ENCODE measurements at places on chromosomes 7 and 10.

DNA sequence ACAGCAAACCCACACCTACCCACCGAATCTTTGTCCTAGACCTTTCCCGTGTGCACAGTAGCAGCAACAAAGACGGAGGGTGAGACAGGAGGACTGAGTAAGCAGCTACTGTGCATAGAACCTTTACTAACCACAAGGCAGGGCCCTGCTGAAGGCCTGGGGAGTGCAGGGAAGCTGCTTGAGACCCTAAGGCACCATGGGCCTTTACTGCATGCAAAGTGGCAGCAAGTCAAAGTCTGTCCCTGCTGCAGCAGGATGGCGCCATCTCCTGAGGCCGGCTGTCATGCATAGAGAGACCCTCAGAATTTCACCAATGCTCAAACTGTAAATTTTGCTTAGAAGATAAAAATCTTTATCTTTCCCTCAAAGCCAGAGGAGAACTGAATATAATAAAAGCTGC is 610.5 kb downstream of the ACTR3B start:
- no peak for DNase-seq

DNA sequence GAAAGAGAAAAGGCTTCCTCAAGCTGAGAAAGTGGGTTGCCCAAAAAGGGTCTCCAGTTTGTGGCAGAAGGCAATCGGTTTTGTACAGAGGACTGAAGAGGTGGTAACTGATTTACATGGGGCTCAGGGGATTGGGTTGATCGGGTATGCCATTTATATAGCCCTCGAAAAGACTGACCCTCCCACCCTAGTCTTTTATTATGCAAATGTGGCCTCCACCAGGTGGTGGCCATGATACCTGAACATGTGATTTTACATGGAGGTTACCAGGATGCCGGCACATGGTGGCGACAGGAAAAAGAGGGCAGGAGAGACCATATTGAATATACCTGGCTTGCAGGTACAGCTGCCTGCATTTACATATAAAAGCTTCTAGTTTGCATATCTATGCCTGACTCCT is 36.7 kb downstream of the ATE1 start:
- no peak for DNase-seq

DNA sequence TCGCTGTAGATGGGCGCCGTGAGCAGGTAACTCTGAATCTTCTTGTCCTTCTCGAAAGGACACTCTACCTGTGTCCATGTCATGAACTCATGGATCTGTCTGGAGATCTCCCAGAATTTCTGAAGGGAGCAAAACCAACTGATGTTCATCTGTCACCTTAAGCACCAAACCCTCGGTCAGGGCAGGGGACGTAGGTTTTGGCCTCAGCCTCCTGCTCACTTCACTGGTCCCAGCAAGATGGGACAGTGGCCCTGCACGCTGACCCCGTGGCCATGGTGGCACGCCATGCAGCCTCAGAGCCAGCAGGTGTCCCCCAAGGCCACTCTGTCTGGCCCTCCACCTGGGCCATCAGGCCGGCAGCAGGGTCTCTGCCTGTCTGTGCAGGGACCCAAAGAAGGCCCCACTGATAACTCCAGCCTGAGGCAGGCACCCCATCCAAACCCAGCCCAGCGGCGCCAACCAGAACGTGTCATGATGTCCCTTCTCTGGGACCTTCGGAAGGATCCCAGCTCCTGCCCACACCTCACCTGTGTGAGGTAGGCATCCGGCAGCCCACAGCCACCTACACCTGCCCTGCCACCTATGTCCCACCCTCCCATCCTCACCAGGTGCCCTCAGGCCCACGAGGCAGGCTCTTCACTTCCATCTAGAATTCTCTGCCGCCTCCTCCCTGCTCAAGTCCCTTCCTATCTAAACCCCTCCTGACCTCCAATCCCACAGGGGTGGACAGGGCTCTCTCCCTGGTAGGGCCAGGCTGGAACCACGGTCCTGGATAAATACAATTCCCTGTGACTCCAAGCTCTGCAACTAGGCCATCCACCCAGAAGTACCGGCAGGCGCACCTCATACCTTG is 59.0 kb downstream of the CSGALNACT2 start:
- DNase-seq: no peak

DNA sequence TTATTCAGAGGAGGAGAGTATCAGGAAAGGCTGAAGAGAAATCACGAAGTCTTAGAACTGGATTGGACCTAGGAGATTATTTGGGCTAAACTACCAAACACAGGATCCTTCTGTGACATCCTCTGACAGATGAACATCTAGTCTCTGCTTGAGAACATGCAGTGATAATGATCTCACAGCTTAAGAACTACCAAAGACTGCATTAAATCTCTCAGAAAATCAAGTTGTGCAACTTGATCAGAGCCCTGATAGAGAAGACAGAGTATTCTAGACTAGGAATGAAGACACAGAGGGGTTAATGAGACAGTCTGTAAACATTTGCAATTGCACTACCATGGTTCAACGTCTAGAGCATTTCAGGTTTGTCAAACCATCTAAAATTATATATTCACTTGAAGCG is 37.1 kb upstream of the AGBL3 start:
- DNase-seq: no peak

GRCh38 chr10:44282626-44283300 is 102.1 kb downstream of the CXCL12 start:
- no peak for DNase-seq
